Chondrocyte (in vitro differentiated cells): ENCODE measurements at places on chromosomes 16 and 17. TPM values are rescaled to one million over a fixed set of nuclear protein-coding genes. Genes with fewer than 3 reads are reported as not detected.

DNA sequence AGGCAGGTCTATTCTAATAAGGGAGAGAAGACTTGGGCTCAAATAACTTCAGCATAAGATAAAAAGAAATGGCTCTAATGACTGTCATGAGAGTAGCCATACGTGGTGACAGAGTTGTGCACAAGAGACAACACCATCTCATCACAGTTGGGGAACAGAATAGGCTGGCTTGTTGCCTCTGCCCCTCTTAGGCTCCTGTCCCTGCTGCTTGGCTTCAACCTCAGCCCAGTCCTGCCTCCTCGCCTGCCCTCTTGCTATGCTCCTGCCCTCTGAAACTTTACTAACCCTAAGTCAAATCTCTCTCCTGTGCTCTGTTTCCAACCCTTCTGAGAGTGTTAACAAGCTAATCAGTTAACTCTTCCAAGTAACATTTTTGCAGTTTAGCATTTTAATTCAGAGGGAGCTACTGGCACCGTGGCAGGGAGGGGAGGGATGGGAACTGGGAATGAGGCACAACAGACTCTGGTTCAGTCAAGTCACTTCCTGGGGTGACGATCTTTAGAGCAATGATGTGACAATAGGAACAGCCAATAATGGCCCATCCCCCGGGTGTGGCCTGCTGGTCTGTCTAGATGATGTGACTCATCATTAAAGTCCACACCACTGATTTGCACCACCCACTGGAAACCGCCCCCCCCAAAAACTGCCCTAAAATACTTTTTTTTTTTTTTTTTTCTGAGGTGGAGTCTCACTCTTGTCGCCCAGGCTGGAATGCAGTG, 35.5 kb downstream of the DNAH17 start:
- peak; percentile 28 for DNase-seq

The P2RX5 gene
- 0.18 to 1.1 TPM (median 0.30 TPM) in 3 replicates for total RNA-seq

GRCh38 chr17:6147042-6147441, 76.9 kb downstream of the WSCD1 start:
- no peak for DNase-seq

DNA sequence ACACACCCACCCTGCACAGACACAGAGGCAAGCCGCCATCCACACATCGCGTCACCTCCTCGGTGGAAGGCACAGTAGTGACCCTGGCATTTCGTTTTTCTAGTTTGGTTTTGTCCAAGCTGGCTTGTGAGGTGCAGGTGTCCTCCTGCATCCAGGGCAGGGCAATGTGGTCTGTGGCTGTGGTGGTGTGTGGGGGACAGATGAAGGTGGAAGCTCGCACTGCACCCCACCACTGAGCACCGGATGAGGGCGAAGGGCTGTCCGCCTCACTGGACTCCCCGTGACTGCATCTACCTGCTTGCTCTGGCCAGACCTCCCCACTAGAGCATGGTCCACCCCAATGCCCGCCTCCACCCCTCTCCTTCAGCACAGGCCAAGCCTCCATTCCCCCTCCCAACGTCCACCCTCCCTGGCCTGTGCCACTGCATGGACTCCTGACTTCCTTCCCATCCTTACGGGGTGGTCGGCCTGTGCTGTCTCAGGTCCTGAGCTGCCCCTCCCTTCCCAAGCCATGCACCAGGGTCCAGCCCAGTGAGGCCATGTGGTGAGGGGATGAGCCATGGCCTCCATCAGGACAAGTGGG, 78.8 kb upstream of the CBX4 start:
- peak; percentile 62 for DNase-seq

DNA sequence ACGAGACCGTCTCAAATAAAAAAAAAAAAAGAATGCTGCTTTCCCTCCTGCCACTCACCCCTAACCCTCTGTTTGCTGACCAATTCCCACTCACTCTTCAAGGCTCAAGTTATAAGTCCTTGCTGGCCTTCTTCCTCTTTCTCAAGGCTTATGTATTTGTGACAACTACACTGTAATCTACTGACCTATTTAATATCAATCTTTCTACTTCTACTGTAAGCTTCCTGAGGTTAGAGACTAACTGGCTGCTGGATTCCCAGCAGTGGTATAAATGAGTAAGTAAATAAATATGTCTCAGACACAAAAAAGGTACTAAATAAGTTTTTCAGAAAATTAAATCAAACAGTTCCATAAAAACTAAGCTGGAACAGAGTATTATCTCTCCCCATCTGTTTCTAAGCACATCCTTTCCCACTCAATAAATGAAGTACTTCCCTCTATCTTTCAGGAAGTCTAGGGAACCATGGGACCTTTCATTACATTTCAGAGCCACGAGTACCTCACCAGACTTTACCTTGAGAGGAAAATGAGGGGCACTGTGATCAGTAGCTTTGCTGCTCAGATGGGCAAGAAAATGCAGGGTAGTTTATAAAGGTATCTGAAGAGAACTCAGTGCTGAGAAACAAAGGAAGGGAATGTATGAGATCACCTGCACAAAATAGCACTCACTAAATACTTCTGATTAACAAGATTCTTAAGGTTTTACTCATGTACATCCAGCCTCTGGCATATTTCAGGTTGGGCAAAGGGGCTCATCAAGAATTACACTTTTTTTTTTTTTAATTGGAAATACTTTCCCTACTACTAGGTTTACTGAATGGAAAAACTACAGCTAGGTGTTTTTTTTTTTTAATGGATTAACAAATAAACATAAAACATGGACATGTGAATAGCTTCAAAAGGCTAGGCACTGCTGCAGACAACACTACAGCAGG, 10.8 kb downstream of the SSH2 start:
- DNase-seq = no peak

The DNAH17 gene
- total RNA-seq = 0.26 to 0.42 TPM (median 0.34 TPM) in 3 replicates
